Vein endothelial cell (primary cell): ENCODE measurements at places on chromosomes 3 and 15. TPM values are rescaled to one million over a fixed set of nuclear protein-coding genes. Genes with fewer than 3 reads are reported as not detected.

CFAP100 gene
- not detected in 2 replicates for total RNA-seq

KCNH8 gene
- under 0.01 TPM in 1 of 2 replicates, not detected in the other for total RNA-seq

ADAM10 gene
- total RNA-seq: 135 and 203 TPM in 2 replicates

CERS3 gene
- not detected in 2 replicates for total RNA-seq

CTNNB1 gene
- total RNA-seq: 1,745 and 1,779 TPM in 2 replicates

SLC51B gene
- not detected in 2 replicates for total RNA-seq

BOC gene
- total RNA-seq: under 0.01 TPM in 1 of 2 replicates, not detected in the other

PLOD2 gene
- total RNA-seq: 190 and 284 TPM in 2 replicates

OR5K2 gene
- not detected in 2 replicates for total RNA-seq

CSPG4 gene
- total RNA-seq: 0.19 and 0.33 TPM in 2 replicates

HAPLN3 gene
- total RNA-seq: 25.4 and 98.3 TPM in 2 replicates

SLC9A9 gene
- total RNA-seq: 0.98 and 1.4 TPM in 2 replicates

PLA2G4E gene
- not detected in 2 replicates for total RNA-seq

GXYLT2 gene
- total RNA-seq: 1.1 and 2.3 TPM in 2 replicates

HGD gene
- total RNA-seq: 0.19 TPM in 1 of 2 replicates, not detected in the other

TTLL13 gene
- total RNA-seq: 0.38 TPM in 1 of 2 replicates, not detected in the other

HTR3E gene
- not detected in 2 replicates for total RNA-seq

PLA2G4D gene
- total RNA-seq: not detected in 2 replicates

MAP1A gene
- total RNA-seq: 0.65 and 0.76 TPM in 2 replicates

PAK6 gene
- not detected in 2 replicates for total RNA-seq

AGTR1 gene
- total RNA-seq: 0.10 TPM in 1 of 2 replicates, not detected in the other

GALNT15 gene
- total RNA-seq: 5.2 and 19.9 TPM in 2 replicates

PLA2G4B gene
- total RNA-seq: 0.67 and 28.1 TPM in 2 replicates
